Stimulated activated CD4-positive, alpha-beta T cell treated with anti-CD3 and anti-CD28 coated beads, Interleukin-12 subunit alpha, Interleukin-12 subunit beta, amount 100 ng/mL, for 48 hours (primary cell): ENCODE measurements at places on chromosomes 7 and 10.

DNA sequence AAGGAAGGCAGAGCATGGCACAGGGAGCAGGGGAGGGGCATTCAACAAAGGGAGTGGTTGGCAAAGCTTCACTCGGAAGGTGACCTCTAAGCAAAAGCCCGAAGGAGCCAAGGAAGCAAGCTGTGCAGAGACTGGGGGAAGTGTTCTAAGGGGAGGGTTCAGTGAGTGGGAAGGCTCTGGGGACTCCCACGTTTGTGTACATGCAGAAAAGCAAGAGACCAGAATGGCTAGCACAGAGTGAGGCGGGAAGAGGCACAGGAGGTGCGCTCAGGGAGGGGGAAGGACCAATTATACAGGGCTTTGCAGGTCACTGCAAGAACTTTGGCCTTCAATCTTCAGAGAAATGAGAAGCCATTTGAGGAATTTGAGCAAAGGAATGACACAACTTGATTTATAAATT lies 7.4 kb downstream of the ARHGAP21 start:
- DNase-seq = no peak

- no peak for DNase-seq
Observed at GRCh38 chr7:18902892-18903291, 214.5 kb downstream of the TWIST1 start.

DNA sequence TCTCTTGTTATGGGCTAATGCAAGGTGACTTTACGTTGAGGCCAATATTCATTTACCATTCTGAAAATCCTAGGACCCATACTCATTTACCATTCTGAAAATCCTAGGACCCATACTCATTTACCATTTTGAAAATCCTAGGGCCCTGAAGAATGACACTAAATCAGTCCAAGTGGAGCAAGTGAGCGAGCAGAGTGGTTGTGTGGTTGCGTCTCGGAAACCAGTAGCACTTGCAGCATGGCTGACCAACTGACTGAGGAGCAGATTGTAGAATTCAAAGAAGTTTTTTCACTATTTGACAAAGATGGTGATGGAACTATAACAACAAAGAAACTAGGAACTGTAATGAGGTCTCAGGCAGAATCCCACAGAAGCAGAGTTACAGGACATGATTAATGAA lies 6.9 kb downstream of the SAR1A start:
- DNase-seq = no peak

DNA sequence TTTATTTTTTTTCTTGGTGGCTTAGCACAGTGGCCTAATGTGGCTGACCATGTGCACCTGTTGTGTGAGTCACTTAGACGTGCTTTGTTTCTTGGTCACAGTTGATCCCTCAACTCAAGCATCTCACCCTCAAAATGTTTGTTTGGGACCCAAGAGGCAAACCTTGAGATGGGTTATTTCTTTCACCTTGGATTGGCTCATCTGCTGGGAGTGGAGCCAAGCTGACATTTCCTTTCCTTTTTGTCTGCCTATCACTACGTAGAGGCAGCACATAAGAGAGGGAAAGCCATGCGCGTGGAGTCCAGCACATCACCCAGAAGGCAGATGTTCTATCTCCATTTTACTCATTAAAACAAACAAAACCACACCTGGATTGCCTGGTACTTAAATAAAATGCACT lies 6.4 kb upstream of the PRKCQ start:
- no peak for DNase-seq
